ENCODE measurements at places on chromosomes 12 and 14. TPM values are rescaled to one million over a fixed set of nuclear protein-coding genes. Genes with fewer than 3 reads are reported as not detected.
A peak's percentile ranks its signal among the peaks of the same experiment; 100 is the strongest.

ABCD2 gene
- total RNA-seq, result not detected

LRP6 gene
- 23.3 TPM for total RNA-seq

NGB gene
- not detected for total RNA-seq

TEX52 gene
- total RNA-seq, result not detected

SLC17A8 gene
- total RNA-seq, result not detected

ERC1 gene
- total RNA-seq, result 12.8 TPM

ASCL4 gene
- total RNA-seq, result not detected

PTPRQ gene
- total RNA-seq, result 0.64 TPM

OR4L1 gene
- total RNA-seq, result not detected

GRCh38 chr12:38137716-38138115 lies 178.9 kb upstream of the ALG10B start:
- DNase-seq, result no peak

GRCh38 chr12:131176266-131176665 lies 222.6 kb downstream of the ADGRD1 start:
- DNase-seq, result no peak

DNA sequence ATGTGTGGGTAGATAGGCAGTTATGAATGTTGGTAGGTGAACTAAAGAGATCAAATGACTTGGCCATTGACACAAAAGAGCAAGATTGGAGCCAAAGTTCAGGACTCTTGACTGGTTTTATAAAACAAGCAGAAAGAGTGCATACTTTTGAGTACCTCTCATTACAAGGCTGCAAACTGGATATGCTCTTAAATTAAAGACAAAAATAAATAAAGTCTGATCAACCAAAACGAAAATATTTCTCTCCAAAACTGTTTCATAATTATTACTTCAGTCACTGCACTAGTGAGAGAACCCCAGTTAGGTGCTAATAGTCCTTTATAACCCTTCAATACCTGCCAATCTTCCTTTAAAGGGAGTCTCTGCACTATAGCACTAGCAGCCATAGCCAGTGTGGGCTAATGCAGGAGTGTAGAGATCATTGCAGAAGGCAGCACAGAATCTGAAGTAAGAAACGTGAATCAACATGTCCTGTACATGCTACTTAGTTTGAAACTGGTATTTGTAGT lies 147.1 kb downstream of the FOXA1 start:
- DNase-seq, result no peak

GRCh38 chr12:42130672-42131402 lies 13.8 kb downstream of the GXYLT1 start:
- DNase-seq, result peak; percentile 49

GRCh38 chr12:27366621-27367020 lies 34.0 kb downstream of the BMAL2 start:
- DNase-seq, result no peak

GRCh38 chr12:48078901-48079300 lies 27.0 kb downstream of the SENP1 start:
- DNase-seq, result no peak

DNA sequence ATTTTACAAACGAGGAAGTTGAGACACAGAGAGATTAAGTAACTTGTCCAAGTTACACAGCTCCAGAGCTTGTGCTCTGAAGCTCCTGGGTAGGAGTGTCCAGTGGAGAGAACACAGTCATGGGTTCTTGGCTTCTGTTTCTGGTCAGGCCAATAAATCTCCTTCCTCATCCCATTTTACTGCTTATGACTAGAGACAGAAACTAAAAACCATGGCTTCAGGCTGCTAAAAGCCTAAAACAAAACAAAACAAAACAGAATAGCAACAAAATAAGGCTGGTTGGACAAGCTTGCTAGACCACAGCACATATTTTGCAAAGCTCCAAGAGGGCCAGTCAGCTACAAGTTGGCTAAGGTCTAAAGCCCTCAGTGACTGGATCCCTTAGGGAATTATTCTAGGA lies 49.8 kb downstream of the PTGER2 start:
- DNase-seq, result no peak

DNA sequence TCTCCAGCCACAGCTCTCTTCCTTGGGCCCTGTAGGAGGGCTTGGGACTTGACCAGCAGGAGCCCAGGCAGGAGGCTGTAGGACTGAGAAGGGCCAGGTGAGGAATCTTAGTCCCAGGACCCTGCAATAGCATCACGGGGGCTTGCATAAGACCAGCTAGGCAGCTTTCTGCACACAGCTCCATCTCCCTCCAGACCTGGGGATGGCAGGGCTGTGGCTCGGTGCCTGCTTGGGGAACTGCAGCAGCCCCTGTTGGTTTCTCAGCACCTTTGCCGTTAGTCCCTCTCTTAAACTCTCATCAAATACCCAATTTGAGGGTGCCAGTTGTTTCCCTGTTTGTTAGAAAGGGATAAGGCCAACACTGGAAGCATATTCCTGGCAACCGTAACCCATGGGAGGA lies 14.3 kb downstream of the DIO3 start:
- no peak for DNase-seq

Data from Caki2 (cell line).